ENCODE measurements at places on chromosomes 11 and 22. TPM values are rescaled to one million over a fixed set of nuclear protein-coding genes. Genes with fewer than 3 reads are reported as not detected.
A peak's percentile ranks its signal among the peaks of the same experiment; 100 is the strongest.

DNA sequence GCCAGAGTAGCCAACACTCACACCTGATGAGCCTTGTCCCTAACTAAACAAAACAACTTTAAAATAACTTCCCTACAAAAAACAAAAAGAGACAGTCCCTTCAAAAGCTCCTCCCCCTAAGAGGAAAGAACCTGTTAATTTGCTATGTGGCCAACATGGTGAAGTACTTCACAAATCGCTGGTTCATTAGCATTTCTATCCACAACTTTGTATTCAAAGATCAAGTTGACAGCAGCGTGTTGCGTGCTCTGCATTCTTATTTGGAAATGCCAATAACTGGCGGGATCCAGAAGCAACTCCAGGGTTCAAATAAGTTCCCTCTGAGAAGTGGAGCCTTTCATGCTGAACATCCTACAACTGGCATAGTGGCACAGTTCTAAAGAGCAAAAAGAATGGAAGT, 48.6 kb downstream of the CADM1 start:
- DNase-seq, result no peak

DNA sequence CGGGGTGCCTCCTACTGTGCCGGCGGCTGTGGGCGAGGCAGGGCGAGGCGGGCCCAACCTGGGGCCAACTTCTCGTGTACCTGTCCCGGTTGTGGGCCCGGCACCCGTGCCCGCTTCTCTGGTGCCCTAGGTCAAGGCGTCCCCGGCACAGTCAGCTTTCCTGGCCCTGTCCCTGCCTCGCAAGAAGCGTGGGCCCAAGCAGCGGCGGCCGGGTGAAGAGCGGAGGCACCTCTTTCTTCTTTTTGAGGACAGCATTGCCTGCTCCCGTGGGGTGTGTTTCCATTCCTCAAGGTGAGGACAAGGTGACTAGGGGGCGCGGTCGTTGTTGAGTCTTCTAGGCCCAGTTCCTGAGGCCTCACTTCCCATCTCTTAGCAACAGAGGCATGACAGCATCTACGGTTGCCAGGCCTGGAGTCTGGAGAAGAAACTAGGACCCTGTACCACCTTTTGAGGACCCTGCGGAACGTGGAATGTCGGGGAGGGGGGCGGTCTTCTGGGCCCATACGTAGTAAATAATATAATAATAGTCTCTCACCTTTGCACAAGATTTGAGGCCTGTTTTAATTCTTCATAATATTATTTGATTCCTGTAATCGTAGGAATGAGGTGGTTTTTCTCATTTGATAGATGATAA, 418 bp downstream of the ACO2 start:
- DNase-seq, result peak; percentile 71

GRCh38 chr11:16297332-16297731, 59.0 kb downstream of the SOX6 start:
- peak; percentile 10 for DNase-seq

- DNase-seq, result peak; percentile 63
These were observed 203.7 kb downstream of the MN1 start for GRCh38 chr22:27597703-27598444.

DNA sequence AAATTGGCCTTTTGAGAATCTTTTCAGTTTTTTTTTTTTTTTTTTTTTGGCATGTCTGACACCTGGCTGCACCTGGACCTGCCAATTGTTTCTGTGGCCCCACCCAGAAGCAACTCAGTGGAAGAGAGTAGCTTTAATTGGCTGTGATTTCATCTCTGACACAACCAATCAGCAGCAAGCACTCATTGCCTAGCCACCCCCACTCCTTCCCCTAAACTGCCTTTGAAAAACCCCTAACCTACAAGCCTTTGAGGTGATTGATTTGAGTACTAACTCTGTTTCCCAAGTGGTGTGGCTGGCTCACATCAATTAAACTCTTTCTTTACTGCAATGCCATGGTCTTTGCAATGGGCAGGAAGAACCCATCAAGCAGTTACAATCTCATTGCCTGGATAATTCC, 98.2 kb upstream of the CHORDC1 start:
- DNase-seq, result no peak

DNA sequence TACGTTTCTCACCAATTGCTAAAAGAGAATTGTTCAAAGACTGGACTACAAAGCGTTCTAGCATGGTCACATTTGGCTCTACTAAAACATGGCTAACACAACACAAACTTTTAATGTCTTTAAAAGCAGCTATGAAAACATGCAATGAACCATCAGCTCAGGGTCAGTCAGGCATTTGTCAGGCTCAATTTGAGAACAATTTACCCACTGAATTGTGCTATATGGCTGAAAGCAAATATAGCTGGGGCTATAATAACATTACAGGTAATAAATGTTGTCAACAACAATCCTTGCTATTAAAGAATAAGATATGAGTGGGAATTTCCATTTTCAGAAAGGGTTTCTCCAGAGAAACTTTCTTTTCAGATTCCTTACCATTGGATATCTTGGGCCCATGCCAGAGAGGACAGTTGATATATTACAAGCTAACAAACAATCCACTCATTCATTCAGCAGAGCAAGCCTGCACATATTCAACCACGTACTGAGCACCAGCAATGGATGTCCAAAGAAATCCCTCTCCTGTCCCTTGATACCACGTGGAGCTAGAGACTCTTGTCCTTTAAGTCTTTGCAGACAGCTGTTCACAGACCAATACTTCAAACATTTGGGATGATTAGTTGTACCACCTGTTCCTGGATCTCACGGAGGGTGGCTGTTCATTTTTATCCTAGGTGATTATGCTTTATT, 82.5 kb upstream of the DDI1 start:
- DNase-seq, result no peak

- no peak for DNase-seq
These were observed 58.8 kb downstream of the GRK3 start for GRCh38 chr22:25623310-25623734.

DNA sequence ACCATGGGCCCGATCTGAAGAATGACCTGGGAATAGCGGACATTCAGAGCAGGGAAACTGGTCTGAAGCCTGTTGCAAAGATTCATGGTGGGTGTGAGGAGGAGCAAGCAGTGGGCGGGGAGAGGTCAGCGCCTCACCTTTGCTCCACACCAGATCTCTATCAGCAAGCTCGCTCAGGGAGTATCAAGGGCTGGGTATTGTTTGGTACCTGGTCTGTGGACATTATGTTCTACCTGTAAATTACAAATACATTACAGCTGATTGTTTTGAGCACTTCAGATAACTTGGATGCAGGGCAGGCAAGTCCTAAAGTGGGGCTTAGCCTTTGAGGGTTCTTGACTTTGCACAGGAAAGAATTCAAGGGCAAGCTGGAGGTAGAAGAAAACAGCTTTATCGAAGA, 10.8 kb upstream of the SEC14L4 start:
- no peak for DNase-seq

DNA sequence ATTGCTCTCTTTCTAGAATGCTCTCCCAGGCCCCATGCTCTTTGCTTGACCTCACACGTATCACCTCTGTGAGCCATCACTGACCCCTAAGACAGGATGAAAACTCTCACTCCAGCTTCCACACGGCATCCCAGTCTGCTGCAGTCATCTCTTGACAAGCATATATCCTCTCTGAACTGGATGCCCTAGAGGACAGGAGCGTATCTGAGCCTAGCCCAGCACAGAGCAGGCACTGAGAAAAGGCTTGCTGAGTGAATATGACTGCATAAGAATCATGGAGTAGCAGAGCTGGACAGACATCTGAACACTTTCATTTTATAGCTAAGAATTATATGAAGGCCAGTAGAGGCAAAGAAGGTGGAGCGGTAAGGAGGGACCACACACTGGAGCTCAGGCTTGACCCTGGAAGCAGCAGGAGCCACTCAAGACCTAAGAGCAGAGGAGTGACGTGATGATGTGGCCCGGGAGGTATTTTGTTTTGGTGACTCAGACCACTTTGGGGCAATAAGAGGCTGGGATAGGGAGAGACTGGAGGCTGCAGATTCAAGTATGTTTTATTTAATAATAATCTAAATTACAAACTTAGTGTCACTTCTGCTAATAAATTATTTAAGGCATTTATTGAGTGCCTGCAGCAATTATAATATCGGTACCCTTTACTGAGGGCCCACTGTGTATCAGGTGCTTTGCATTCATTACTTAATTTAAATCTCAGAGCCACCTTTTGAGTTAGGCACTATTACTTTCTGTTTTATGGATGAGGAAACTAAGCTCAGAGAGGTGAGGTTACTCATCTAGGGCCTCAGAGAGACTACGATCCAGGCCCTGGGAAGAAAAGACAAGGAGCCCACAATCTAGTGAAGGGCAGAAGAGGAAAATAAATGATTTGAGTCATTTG, 42.6 kb downstream of the MAP6 start:
- no peak for DNase-seq

- DNase-seq, result peak; percentile 68
These were observed 37.8 kb downstream of the PRR5L start for GRCh38 chr11:36333897-36334296.

GRCh38 chr11:27423125-27423524, 49.5 kb downstream of the LGR4 start:
- no peak for DNase-seq

GRCh38 chr22:23565305-23565914, 14.7 kb downstream of the IGLL1 start:
- DNase-seq, result no peak

- DNase-seq, result peak; percentile 76
These were observed at the start of gene DNAJC4 for GRCh38 chr11:64230171-64230984. Gene DNAJC4 (plus strand): TSS chr11:64230548. CDS start chr11:64230855, 307 bp downstream.

DNA sequence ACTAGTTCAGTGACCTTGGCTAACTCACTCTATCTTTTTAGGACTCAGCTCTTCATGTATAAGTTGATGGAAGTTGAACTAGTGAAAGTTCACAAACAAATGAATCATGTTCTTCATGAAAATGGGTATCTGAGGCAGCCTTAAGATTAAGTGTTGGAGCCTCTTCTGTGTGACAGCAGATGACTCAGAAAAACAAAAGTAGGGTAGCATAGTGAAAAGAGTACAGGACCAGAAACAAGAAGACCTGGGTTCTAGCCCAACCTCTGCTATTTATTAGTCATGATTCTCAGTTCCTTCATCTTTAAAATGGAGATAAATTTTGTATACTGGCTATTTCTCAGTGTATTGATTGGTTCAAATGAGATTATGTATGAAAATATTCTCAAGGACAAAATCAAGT, 60.2 kb downstream of the USP35 start:
- no peak for DNase-seq

DNA sequence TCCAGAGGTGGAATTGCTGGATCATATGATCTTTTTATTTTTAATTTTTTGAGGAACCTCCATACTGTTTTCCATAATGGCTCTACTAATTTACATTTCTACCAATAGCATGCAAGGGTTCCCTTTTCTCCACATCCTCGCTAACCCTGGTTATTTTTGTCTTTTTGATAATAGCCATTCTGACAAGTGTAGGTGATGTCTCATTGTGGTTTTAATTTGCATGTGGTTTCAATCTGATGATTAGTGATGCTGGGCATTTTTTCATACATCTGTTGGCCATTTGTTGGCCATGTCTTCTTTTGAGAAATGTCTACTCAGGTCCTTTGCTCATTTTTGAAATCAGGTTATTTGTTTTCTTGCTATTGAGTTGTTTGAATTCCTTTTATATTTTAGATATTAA, 15.4 kb upstream of the OR4D5 start:
- no peak for DNase-seq

GRCh38 chr11:2443881-2444820, at the start of gene TRPM5:
Gene TRPM5 (minus strand): TSS chr11:2444514. CDS start chr11:2423036, 21,478 bp downstream.
- peak; percentile 37 for DNase-seq

DNA sequence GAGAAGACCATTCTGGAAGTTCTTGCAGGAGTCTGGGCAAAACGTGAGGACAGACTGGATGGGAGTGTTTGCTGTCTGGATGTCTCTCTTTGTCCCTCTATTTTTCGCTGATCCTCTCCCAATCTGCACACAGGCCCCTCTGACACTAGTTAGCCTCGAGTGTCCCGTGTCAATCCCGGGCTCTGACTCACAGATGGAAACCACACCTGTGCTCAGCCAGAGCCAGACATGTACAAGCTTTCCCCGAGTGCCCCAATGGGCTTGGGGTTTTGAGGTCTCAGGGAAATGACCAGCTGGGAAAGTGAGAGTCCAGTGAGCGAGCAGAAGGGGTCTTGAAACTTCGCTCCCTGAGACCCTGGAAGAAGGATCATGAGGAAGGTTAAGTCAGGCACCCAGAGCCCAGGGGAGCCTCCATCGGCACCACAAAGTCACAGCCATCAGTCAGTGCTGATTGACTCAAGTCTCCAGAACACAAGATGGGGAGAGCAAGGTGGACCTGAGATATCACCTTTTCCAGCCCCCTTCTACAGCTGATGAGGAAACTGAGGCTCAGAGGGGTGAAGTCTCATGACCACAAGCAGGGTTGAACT, 13.9 kb downstream of the APOL2 start:
- no peak for DNase-seq

DNA sequence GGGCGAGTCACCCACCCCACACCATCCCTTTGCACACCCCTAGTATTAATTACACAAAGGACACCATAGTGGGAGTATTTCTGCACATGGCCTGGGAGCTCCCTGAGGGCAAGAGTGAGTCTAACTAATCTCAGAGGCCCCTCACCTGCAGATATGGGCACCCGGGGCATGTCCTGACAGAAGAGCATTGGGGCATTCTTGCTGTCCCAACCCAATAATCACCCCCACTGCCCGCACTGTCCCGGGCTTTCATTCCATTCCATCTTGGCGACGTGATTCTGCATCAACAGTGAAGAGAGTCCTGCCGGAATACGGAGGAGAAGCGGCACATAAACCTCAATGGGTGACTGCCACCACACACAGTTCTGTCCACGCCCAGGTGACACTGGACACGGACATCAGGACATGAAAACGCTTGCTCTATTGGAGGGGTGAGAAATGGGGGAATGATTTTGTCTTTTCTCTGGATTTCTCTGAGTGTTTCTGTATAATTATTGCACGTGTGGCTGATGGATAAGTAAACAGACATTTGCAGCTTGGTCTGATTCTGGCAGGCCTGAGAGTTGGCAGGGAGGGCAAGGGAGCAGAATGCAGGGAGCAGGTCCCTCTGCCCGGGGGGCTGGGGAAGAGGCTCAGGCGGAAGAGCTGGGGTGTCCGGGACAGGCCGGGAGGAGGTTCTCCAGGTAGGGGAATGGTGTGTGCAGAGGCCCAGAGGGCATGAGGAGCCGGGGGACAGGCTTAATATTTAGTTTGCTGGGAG, 38.2 kb downstream of the SCUBE1 start:
- DNase-seq, result no peak

- no peak for DNase-seq
These were observed 114.0 kb downstream of the ABTB2 start for GRCh38 chr11:34243600-34244464.

DNA sequence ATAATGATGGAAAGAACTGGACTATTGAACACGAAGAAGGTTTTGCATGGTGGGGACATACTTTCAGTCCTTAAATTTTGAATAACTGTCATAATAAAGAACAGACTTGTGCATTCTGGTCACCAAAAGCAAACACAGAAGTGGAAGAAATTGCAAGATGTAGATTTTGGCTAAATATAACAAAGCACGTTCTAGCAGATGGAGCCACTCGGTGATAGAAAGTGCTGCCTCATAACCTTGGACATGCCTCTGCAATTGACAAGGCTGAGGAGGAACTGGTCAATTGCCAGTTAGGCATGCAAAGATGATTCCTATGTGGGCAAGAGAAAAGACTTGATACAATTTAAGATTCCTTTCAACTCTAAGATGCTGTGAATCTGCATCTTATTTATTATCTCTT, 244.1 kb upstream of the ZC3H12C start:
- no peak for DNase-seq

GRCh38 chr11:118911880-118912741, 13.6 kb downstream of the BCL9L start:
- DNase-seq, result peak; percentile 94

Gene TP53AIP1
- total RNA-seq, result not detected

Gene SLC29A2
- 50.5 TPM for total RNA-seq

Gene OR6A2
- total RNA-seq, result 0.35 TPM

Gene IL10RA
- 4.6 TPM for total RNA-seq

Gene SYT9
- not detected for total RNA-seq

Gene PHF21B
- 0.22 TPM for total RNA-seq
